ENCODE measurements at places on chromosomes 5 and 9.
A peak's percentile ranks its signal among the peaks of the same experiment; 100 is the strongest.

- no peak for DNase-seq
Observed at GRCh38 chr5:56039985-56040384, 45.2 kb upstream of the IL6ST start.

GRCh38 chr9:20623021-20623747 is 885 bp upstream of the MLLT3 start:
- peak; percentile 52 for DNase-seq

DNA sequence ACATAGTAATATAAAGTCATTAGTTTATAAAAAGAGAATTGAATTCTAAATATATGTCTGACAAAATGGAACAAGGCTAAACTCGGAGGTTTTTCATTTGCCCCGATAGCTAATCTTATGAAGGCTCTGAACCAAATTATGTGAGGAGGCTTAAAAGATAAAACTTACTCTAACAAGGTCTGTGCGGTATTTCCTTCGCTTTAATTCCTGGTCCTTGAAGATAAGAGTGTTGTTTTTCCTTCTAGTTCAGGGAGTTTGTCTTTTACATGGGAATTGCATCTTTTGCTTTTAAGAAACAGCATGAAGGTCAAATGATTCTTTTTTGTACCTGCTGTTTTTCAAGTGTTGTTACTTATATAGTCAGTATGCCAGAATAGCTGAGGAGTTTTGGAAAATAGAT is 68.2 kb downstream of the UBE2QL1 start:
- no peak for DNase-seq

GRCh38 chr9:126304971-126305320 is 21.7 kb upstream of the MVB12B start:
- DNase-seq, result no peak

DNA sequence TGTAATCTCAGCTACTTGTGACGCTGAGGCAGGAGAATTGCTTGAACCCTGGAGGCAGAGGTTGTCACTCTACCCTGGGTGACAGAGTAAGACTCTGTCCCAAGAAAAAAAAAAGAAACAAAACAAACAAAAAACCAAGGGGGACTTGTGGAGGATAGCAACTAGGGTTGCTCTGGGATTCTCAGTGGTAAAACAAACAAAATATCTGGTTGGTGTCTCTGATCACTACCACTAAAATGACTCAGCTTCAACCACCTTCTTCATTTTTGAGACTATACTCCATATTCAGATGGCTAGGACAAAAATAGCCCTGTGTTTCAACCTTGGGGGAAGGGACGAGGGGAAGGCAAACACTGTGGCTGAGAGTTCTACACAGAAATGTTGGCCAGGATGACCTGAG is 110.3 kb downstream of the ARRDC3 start:
- DNase-seq, result no peak

GRCh38 chr5:170538096-170538465 is 34.3 kb downstream of the KCNIP1 start:
- no peak for DNase-seq

GRCh38 chr5:168334695-168335094 is 43.2 kb downstream of the WWC1 start:
- DNase-seq, result no peak

GRCh38 chr9:89564346-89564878 is 40.4 kb upstream of the GADD45G start:
- no peak for DNase-seq

- DNase-seq, result peak; percentile 86
Observed at GRCh38 chr5:147417135-147417813, 92.6 kb downstream of the DPYSL3 start.

DNA sequence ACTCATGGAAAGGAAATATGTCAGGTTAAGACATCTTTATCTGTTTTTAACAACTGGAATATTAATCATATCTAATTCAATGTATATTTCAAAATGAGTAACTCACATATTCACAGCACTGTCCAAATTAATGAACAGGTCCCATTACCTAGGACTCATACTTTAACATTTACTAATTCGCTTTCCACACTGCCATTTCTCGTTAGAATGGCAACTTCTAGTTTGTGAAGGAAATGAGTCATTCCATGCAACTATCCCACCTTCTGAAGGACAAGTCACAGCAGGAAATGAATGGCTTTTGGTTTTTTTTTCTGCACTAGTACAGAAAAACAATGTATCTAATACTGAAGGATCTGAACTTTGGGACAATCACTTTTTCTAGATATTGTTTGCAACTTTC is 24.6 kb upstream of the IFNK start:
- DNase-seq, result no peak

DNA sequence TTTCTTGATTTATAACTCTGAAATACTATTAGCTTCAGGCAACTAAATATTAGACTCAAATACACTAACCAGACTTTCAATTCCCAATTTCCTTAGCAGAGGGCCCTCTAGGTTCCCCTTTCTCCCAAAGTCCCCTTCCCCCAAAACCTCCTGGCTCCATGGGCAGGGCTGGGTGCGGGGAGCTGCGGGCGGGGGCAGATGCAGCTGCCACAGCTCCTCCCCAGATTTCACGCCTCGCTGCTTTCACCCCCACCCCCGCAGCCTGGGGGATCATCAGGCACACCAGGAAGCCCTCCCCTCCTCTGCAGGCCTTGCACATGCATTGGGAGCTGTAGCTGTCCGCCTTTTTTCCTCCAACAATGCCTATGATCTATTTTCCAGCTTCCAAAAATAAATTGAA is 82.8 kb upstream of the SPATA31C2 start:
- DNase-seq, result no peak

- DNase-seq, result no peak
Observed at GRCh38 chr5:178474562-178475184, 115.5 kb downstream of the COL23A1 start.

GRCh38 chr9:112378328-112379176 is 1.4 kb upstream of the HSDL2 start:
- no peak for DNase-seq
